ENCODE measurements at places on chromosomes 11 and 22. TPM values are rescaled to one million over a fixed set of nuclear protein-coding genes. Genes with fewer than 3 reads are reported as not detected.

- DNase-seq = peak; percentile 57
Observed at GRCh38 chr11:57432714-57433163, 5.8 kb upstream of the SLC43A3 start.

GRCh38 chr11:75679566-75679965, 10.7 kb upstream of the MAP6 start:
- DNase-seq = no peak

DDIAS gene
- 0.26 TPM for total RNA-seq

DNA sequence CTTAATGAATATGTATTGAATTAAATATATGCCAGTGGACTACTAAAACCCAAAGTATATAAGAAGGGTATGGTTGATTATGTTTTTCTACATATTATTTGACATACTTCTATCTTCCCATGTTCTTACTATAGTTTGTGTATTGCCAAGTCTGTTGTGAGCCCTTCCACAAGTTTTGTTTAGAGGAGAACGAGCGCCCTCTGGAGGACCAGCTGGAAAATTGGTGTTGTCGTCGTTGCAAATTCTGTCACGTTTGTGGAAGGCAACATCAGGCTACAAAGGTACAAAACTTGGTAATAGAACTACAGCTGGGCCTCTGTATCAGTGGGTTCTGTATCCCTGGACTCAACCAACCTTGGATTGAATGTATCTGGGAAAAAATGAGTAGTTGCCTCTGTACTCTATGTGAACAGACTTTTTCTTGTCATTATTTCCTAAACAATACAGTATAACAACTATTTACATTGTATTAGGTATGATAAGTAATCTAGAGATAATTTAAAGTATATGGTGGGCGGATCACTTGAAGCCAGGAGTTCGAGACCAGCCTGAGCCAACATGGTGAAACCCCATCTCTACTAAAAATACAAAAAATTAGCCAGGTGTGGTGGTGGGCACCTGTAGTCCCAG, 38.7 kb upstream of the TTC36 start:
- peak; percentile 66 for DNase-seq

DNA sequence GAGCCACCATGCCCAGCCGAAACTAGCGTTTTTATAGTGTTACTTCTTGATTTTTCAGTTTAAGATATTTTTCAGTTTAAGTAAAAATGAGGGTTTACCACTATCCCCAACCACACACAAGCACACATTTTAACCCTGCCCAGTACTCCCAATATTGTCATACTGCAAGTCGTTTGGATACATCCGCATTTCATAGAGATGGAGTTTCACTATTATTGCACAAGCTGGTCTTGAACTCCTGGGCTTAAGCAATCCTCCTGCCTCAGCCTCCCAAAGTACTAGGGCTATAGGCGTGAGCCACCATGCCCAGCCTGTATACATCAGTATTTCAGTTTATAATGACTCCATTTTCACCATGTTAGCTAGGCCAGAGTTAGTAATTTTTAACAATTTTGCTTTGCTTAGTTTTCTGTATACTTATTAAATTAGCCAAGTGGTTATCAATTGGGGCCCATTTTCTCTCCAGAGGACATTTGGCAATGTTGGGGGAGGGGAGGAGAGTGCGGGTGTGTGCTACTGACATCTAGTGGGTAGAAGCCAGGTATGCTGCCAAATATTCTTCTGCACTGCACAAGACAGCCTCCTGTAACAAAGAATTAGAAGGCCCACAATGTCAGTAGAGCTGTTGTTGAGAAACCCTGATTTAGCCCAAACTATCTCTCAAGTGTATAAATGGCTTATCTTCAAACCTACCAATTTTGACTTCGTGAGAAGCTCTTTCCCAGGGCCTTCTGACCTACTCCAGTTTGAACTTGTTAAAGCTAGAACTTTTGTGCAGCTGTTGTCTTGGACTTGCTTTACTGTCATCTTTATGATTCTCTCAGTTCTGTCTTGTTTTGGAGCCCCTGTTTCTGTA, 7.3 kb downstream of the USP47 start:
- DNase-seq = peak; percentile 74

- DNase-seq = peak; percentile 84
Observed at GRCh38 chr11:60831501-60832079, 10.3 kb upstream of the CCDC86 start.

DNA sequence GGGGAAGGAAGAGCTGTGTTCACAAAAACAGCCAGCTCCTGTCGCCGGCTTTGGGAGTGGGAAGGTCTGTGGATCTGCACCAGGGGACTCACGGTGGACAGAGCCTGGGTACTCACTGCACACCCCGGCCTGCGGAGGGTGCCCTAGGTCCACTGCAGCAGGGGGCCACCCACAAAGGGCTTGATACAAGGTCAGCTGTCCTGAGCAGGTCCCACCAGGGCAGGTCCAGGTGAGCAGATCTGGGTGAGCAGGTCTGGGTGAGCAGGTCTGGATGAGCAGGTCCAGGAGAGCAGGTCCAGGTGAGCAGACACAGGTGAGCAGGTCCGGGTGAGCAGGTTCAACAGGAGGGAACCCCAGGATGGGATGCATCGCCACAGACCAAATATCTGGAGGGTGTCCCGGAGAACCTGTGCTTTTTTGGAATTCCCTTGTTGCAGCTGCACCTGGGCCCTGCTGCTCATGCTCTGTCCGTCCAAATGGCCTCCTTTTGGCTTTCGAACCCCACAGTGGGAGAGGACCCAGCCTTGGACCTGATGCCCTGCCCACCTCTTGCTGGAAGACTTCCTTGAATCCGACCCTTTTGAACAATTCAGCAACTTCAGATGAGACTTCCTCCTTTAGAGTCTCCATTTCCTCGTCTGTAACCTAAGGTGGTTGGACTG, 485.3 kb downstream of the TBC1D22A start:
- no peak for DNase-seq

RIBC2 gene
- total RNA-seq = not detected

DNA sequence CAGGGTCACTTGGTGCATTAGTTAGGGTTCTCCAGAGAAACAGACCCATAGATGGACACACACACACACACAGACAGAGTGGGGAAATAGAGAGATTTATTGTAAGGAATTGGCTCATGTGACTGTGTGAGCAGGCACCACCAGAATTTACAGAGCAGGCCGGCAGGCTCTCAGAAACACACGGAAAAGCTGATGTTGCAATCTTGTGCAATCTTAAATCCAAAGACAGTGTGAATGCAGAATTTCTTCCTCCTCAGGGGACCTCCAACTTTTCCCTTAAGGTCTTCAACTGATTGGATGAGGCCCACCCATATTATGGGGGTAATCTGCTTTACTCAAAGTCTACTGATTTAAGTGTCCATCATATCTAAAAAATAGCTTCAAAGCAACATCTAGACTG, 49.8 kb downstream of the APIP start:
- DNase-seq = no peak

DNA sequence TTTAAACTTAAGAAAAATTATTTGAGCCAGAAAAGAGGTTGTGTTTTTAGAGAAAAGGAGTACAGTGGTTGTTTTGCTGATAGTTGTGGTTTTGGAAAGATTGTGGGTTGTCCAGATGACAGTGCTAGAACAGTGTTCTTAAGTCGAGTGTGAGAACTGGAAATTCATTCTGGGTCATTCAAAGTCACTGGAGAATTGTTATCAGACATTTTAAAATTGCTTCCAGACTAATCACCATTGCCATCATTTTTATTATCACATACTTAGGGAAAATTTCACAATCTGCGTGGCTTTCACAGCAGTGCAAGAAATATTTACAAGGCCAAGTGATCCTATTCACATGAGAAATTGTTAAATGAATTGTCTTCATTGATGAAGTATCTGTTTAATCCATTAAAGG, 242.2 kb upstream of the DDI1 start:
- no peak for DNase-seq

DNA sequence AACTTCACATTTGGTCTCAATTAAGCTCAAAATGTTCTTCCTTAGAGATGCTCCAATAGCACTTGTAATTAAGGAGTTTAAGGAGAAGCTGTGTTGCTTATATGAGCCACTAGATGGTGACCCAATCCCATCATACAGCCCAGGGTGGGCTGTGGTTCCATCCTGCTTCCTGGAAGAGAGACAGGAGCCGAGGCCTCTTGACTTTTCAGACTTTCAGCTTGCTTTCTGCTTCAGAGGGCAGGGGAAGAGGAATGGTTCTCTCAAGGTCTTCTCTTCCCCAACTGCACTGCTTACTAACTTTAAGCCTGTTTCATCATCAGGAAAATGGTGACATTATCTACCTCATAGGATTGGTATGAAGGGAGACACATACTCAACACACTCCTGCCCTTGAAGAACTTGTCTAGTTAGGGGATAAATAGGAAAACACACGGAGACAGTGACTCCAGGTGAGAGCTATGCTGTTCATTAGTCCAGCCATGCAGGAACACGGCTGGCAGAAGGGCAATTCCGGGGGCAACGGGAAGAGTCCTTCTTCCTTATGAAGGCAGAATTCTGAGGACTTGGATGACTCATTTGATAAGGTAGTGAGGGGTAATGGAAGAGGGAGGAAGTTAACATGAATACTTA, 20.1 kb downstream of the TMEM218 start:
- DNase-seq = peak; percentile 89

CLTCL1 gene
- total RNA-seq = 20.2 TPM

GRCh38 chr22:26053737-26054316, 115.4 kb upstream of the SEZ6L start:
- no peak for DNase-seq

DNA sequence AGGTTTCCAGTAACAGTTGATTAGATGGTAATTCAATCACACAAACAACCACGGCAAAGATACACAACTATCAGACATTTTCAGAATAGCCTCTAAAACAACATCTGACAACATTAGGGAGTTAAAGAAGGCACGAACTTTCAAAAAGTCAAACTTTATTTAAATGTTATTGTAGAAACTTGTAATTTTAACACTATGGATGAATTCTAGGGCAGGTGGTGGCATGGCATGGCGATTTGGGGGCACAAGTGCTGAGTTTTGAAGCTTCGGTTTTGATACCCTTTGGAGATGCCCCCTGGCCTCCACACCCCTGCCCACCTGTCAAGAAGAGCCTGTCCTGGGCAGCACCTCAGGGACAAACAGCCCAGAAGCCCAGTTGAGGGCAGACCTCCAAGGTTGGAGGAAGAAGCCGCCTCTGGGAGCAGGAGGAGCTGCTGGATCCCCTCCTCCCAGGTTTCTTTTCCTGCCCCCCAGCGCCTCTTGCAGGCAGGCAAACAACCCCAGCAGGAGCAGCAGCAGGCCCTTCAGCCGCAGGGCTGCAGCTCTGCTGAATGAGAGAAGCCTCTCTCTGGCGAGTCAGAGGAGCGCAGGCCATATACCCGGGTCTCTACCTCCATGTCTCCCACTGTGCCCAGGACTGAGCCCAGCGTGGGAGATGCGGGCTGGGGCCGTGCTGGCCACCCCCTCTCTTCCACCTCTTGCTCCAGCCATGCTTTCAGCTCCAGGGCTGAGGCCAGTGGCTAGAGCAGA, 102.1 kb upstream of the IGLL5 start:
- DNase-seq = no peak

NELL1 gene
- not detected for total RNA-seq

- no peak for DNase-seq
Observed at GRCh38 chr22:29901354-29901753, 18.4 kb downstream of the MTMR3 start.
